ENCODE measurements at places on chromosomes 4 and X. TPM values are rescaled to one million over a fixed set of nuclear protein-coding genes. Genes with fewer than 3 reads are reported as not detected.

The GDI1 gene
- 35.2 TPM for total RNA-seq

- no peaks in the 10 kb centered on the region for H3K4me1 ChIP-seq
- no peak overlapping the region for H3K27ac ChIP-seq
- H3K36me3 ChIP-seq, result no peaks in the 10 kb centered on the region
- DNase-seq, result no peak
- no peak overlapping the region for H3K4me3 ChIP-seq
Observed at GRCh38 chr4:173860094-173860493, 330.1 kb upstream of the HAND2 start.

DNA sequence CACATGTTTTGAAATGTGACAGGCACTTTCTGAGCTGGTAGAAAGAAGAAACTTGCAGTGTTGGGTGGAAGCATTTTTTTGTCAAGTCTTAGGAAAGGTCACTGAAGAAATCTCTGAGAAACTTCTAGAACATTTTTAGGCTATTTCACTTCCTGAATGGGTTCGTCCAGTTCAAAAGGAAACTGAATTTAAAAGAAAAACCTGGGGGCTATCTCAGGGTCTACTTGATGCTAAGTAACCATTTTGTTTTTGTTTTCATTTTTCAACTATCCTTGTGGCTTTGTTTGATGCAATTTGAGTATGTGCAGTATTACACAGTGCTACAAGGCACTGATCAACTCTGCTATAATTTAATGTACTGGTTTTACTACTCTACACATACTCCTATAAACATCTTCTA is 34.0 kb upstream of the AMOT start:
- no peaks in the 10 kb centered on the region for H3K27me3 ChIP-seq
- no peak overlapping the region for H3K4me3 ChIP-seq
- H3K27ac ChIP-seq, result no peak overlapping the region
- no peaks in the 10 kb centered on the region for H3K4me1 ChIP-seq
- DNase-seq, result no peak

DNA sequence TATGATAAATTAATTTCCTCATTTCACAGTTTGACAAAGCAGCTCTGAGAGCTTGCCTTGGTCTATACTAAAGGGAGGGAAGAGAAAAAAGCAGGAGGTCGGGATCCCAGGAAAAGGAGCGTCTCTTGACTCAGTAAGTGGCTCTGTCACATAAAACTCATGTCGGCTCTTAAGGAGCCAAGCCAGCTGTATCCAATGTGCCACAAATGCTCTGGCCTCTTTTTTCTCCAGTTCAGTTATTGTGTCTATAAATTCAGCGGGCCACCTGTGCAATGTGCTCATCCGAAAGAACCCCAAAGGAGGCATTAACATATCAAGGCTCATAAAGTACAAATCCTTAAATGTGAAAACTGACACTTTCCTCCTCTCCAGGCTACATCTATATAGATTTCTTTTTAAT is 337.7 kb upstream of the FAM241A start:
- no peaks in the 10 kb centered on the region for H3K36me3 ChIP-seq
- H3K4me3 ChIP-seq, result no peak overlapping the region
- no peak overlapping the region for H3K27ac ChIP-seq
- no peak for DNase-seq
- H3K4me1 ChIP-seq, result no peaks in the 10 kb centered on the region

- peak overlapping the region; percentile 92 for H3K4me3 ChIP-seq
- no peaks in the 10 kb centered on the region for H3K27me3 ChIP-seq
- no peak overlapping the region for H3K27ac ChIP-seq
Observed at GRCh38 chr4:56465599-56466295, 1.7 kb upstream of the SRP72 start.

The MAGEC2 gene
- not detected for total RNA-seq

GRCh38 chr4:84389406-84389805 is 109.7 kb downstream of the NKX6-1 start:
- DNase-seq, result no peak
- H3K36me3 ChIP-seq, result no peaks in the 10 kb centered on the region
- H3K4me3 ChIP-seq, result no peak overlapping the region
- no peak overlapping the region for H3K27ac ChIP-seq

- H3K27ac ChIP-seq, result no peak overlapping the region
- no peaks in the 10 kb centered on the region for H3K4me1 ChIP-seq
- no peaks in the 10 kb centered on the region for H3K27me3 ChIP-seq
- DNase-seq, result no peak
- H3K4me3 ChIP-seq, result no peak overlapping the region
Observed at GRCh38 chr4:20037745-20038144, 214.0 kb upstream of the SLIT2 start.

The FGFBP2 gene
- total RNA-seq, result not detected

The GAR1 gene
- 5.9 TPM for total RNA-seq

- H3K4me1 ChIP-seq, result no peaks in the 10 kb centered on the region
- H3K27ac ChIP-seq, result no peak overlapping the region
- no peak overlapping the region for H3K4me3 ChIP-seq
- no peaks in the 10 kb centered on the region for H3K36me3 ChIP-seq
- DNase-seq, result no peak
- H3K27me3 ChIP-seq, result no peaks in the 10 kb centered on the region
Observed at GRCh38 chrX:108070891-108071290, 20.5 kb downstream of the PSMD10 start.

DNA sequence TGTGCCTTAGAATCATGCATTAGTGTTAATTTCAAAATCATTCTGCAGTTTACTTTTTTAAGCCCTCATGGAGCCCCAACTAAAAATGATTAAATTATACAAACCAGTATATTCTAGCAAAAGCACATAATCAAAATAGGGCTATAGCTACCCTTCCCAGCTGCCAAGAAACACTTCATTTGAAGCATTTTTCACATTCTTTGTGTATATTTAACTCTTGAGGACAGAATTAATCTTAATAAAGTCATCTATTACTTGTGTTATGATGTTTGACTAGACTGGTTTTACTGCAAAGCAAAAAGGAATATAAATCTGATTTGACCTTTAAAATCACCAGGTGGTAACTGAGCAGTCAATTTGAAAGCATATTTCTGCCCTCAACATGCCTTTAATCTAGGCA is 145.1 kb downstream of the PRDM5 start:
- H3K4me1 ChIP-seq, result no peaks in the 10 kb centered on the region
- H3K27me3 ChIP-seq, result no peaks in the 10 kb centered on the region
- H3K4me3 ChIP-seq, result no peak overlapping the region
- no peaks in the 10 kb centered on the region for H3K36me3 ChIP-seq
- no peak overlapping the region for H3K27ac ChIP-seq

The MAGEA4 gene
- not detected for total RNA-seq

The XAGE1B gene
- total RNA-seq, result not detected

DNA sequence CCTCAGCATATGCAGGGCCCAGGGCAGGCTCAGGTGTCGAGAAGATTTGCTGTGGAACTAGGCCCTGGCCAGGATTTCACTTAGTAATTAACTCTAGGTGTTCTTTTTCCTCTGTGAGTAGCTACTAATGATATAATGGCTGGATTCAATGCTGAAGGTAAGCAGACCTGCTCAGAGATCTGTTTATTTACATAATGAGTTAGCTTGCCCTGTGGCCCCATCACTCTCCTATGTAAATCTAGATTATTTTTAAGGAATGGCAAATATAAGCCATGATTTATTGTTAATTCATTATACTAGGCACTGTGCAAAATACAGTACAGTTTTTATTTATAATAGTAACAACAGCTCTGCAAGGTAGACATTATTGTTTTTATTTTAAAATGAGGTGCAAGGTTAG is 117.2 kb downstream of the IRF2 start:
- no peaks in the 10 kb centered on the region for H3K36me3 ChIP-seq
- no peak for DNase-seq
- H3K4me1 ChIP-seq, result peaks cover 53% of the 10 kb centered on the region
- peak overlapping the region; percentile 72 for H3K27ac ChIP-seq
- no peak overlapping the region for H3K4me3 ChIP-seq
